Foreskin melanocyte (primary cell): ENCODE measurements at places on chromosomes 5 and 9.

DNA sequence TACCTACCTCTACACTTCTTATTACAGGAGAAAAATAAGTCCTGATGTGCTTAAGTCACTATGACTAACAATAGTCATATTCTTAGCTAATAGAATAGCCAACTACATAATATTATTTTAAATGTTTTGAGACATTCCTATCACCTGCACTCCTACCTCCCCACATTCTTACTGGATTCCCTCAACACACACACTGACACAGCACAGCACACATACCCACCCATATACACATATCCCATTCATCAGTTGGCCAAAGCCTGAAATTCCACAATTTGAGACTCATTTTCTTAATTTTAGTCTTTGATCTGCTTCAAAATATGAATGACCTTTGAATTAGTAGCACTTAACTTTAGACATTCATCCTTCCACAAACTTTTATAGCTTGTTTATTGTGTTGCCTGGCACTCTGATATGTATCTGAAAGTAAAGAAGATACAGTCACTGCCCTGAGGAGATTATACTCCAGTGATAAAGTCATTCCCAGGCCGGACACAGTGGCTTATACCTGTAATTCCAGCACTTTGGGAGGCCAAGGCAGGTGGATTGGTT is 168.3 kb upstream of the RASA1 start:
- no peak for DNase-seq

DNA sequence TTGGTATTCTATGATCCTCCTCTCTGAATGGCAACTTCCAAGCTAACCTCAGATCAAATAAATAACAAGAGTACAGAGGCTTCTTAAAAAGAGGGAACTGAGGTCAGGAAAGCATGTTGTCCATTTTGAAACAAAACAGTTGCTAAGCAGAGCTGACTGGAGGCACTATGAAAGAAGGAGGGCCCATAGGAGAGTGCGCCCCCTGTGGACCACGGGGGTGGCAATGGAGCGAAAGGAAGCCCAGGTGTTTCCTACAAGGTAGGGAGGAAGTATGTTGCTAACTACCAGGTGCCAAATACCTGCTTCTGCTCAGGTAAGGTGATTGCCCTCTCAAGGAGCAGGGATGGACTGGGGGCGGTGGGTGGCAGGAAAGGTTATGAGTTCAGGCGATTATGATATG is 101.8 kb upstream of the MAST4 start:
- DNase-seq = no peak

DNA sequence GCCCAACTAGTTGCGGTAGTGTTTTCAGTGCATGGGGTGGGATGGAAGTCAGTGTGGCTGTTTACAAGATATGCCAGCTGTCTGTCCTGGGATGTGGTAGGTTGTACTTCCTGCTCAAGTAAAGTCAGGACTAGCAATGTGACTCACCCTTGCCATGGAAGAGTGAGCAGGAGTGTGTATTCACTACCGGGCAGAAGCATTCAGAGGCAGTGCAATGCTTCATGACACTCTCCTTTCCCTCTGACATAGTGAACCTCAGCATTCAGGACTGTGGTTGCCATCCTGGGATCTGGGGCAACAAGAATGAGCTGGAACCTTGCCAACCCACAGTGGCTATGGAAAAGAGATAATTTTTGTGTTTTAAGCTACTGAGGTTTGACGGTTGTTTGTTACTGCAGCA is 68.9 kb downstream of the BOD1 start:
- DNase-seq = no peak

DNA sequence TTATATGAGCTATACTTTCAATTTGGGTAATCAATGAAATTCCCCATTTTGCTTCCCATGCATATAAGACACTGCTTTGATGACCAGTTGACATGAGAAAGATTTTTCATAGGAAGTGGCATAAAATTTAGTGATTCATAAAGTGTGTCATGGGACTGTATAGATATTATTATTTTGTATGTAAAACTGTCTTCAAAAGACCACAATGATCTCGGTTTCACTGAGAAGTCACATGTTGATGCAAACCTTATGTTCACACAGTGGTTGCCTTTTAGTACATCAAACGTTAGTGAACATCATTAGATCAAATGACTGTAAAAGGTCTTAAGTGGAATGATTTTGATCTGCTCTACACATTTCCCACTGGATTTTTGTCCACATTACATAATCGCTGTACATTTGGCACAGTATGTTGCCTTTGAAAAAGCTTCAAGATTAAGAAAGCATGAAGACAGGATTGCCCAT is 349.2 kb upstream of the MEF2C start:
- DNase-seq = peak; percentile 59

DNA sequence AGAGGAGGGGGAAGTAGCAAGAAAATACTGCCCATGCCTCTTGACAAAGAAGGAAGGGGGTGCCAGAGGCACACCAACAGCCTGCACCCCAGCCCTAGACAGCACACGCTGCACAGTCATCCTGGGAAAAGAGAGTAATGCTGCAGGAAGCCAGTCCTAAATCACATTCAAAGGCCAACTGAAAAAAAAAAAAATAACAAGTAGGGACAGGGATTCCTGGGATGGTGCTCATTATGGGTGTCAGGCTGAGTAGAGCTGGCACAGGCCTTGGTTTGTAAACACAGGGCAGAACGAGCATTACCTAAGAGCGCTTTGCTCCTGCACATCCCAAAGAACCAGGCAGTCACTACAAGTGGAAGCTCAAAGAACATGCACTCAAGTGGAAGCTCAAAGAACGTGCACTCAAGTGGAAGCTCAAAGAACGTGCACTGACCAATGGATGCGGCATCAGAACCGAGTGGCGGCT is 7.8 kb downstream of the RAPGEF1 start:
- DNase-seq = no peak

- peak; percentile 87 for DNase-seq
Measured at GRCh38 chr5:67268231-67269021, 71.8 kb upstream of the CD180 start.

GRCh38 chr9:111064160-111064837 is 26.0 kb upstream of the LPAR1 start:
- DNase-seq = no peak

DNA sequence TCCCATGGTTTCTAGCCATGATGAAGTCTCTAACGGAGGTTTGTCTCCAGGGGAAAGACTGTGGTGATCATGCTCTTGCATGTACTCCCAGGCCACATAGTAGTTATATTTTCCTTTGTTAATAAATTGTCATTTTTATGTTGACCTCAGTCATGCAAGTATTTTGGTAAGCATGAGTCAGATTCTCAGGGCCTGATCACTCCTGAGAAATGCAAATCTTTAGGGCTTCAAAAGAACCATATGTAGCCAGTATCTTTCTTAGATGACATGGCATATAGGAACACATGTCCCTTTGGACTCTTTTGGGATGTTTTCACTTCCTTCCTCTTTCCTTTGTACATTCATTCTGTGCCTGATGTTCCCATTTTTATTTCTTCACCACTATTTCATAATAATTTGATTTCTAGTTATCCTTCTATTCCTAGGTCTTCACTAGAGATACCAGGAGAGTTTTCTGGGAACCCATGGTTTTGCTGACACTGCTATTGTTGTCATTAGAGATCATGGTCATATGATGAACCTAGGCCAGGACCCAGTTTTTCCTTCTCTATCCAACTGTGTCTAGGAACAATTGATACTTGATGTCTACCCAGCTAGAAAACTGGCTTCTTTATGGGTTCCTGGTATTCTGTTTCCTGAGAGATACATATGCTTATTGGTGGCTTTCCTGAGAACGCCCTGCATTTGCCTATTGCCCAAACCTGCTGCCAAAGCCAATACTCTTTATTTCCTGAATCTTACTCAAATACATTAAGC is 248.1 kb upstream of the NREP start:
- DNase-seq = no peak

- DNase-seq = no peak
Measured at GRCh38 chr5:62043289-62044280, 262.4 kb upstream of the KIF2A start.

GRCh38 chr5:166088389-166089039 is 2202.9 kb upstream of the WWC1 start:
- no peak for DNase-seq

DNA sequence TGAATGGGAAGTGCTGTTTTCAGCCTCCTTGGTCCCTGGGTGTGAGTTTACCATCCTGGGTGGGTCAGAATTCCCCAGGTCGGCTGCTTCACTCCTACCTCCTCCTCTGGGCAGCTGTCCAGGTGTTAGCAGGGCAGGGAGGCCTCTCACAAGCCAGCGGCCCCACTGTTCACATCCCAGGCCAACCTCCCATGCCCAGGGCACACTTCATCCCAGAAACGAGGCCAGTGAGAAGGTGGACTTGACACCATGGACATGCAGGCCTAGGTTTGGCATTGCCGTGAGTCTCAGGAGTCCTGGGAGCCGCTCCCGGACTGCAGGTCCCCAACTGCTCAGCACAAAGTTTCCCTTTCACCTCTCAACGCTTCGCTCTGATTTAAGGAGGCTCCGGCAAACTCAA is 229.6 kb upstream of the IRX2 start:
- DNase-seq = no peak

DNA sequence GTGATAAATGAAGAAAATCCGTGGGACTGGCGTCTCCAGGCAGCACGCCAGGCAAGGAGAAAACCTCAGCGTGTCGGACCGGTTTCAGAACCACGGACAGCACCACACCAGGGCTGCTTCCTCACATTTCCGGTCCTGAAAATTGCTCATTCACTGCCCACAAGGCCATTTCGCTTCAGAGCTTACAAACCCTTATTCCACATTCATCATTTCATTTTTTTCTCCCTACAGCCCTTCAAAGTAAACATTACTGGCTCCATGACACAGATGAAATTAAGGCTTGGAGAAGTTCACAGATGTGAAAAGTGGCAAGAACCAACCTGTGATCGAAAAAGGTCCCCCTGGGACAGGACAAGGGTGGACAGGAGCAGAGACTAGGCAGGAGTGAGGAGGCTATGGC is 1.5 kb upstream of the GPRIN1 start:
- peak; percentile 59 for DNase-seq

GRCh38 chr5:119049824-119050449 is 20.9 kb upstream of the DMXL1 start:
- peak; percentile 54 for DNase-seq

GRCh38 chr9:37596504-37596903 is 4.1 kb upstream of the TOMM5 start:
- DNase-seq = no peak

DNA sequence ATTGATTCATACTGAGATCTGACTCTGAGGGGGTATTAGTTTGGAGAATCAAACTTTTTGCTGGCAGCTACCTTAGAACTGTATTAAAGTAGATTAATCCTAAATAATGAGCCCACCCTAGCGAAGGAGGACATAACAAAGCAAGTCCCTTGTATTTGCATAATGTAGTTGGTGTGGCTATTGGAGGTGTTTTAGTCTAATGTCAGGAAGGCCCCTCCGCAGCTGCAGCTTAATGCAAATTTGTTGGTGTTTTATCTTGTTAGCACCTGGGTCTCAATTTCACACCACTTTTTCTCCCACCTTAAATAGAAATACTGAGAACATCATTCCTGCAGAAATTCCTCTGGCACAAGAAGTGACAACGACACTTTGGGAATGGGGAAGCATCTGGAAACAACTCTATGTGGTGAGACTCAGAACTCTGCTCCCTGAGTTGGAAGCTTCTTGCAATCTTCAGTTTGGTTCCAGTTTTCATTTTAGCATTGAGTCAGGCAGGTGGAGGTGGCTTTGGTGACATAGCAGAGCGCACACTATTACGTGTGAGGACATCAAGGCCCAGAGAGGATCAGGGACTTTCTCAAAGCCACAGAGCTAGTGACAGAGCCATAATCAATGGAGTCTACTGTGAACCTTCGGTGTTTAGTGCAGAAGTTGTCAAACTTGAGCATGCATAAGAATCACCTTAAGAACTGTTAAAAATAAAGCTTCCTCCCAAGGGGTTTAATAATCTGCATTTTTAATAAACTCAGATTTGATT is 33.9 kb downstream of the DOCK2 start:
- no peak for DNase-seq

DNA sequence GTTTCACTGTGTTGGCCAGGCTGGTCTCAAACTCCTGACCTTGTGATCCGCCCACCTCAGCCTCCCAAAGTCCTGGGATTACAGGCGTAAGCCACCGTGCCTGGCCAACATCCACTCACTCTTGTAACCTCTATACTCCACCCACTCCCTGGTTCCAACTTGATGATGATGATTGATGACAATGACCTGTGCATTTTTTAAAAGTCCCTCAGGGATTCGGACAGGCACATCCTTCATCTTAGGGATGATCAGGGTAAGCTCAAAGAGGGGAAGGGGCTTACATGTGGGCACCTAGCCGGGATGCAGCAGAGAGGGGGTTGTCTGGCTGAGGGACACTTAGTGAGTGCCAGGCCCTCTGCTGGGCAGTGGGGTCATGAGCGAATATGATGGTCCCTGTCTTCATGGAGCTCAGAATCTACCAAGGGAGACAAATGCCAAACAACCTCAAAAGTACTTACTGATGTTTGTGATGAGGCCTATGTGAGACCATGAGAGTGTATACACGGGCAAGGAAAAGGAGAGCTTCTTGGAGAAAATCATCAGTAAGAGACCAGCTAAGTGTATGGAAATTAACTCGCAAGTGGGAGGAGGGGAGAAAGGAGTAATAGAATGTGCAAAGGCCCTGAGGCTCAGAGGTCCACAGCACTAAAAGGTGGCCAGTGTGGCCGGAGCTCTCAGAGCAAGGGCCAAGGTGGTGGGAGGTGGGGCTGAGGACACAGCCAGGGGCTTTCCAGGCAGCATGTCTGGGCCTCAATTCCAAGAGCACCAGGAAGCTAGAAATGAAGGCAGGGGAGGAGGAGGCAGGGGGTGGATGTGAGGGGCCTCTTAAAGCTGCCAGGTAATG is 27.4 kb downstream of the LHX2 start:
- DNase-seq = no peak

DNA sequence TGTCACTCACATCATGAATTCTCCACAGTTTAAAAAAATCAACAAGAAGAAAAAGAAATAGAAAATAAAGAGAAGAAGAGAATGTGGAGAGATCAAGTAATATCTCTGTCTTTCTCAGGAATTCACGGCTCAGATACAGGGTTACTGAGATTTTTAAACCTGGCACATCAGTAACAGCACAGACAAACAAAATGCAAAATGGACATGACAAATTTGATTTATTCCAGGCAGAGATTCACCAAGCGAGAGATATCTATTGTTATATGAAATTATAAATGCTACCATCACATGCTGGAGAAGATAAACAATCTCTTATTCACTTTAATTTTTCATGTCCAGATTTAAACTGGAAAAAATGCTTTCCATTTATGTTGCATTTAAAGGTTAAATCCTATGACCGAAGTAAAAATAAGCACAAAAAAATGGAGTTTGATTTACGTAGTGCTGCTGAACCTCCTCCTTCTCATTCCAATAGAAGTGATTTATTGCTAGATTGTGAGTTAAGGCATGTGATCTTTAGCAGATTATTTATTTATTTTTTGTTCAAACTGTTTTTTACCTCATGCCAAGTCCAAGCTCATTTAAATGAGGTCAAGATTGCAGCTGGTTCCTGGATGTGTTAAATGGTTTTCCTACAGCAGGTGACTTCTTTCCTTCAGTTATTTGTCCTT is 926.4 kb downstream of the MAT2B start:
- no peak for DNase-seq

- no peak for DNase-seq
Measured at GRCh38 chr5:147063943-147064342, 170.9 kb upstream of the STK32A start.

- no peak for DNase-seq
Measured at GRCh38 chr5:1133510-1134201, 21.8 kb upstream of the SLC12A7 start.
